Liver (tissue), 10 donors: ENCODE measurements at places on chromosomes 4 and X. TPM values are rescaled to one million over a fixed set of nuclear protein-coding genes. Genes with fewer than 3 reads are reported as not detected.

DNA sequence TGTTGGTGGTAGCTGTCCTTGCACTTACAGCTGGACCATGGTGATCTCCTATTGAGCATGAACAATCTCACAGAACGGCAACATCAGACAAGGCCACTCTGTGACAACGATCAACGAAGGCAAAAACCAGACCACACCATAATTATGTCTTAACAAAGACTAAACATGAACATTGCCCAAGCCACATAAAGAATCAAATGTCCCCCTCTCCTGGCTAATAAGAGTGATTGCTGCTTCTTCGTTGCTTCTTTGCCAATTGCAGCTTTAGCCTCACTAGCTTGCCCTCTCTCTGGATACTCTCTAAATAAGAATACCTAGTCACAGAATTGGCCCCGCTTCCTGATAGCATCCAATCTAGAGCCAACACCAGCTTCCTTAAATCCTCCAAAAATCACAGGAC lies 41.5 kb upstream of the PGRMC1 start:
- DNase-seq, result no peak

DNA sequence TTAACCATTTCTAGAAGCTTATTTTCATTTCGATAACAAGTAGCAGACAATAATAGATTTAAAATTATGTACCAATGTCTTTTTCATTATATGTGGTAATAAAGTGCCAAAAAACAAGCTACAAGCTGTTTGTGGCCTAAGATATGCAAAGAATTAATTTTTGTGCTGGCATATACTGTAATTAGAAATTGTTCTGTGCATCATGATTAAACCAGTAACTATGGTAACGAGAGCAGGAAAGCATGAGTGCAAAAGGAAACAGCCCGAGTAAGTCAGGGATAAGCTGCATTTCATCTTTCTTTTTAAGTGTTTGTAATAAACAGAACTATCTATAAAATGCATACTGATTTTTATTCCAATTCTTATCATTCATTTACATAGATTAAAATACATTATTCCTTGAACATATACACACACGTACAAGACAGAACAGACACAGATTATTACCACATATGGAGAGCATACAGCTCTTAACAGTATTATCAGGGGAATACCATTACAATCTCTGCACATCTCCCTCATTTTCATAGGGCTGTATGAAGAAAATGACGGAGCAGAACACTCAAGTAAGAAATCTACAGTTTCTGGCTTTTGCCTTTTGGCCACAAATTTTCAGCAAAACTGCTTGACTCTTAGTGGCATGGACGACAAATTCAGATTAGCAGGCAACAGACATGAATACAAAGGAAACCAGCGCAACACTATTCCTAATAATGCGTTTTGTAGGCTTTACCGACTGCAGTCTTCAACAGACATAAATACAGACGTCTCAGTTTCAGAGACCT lies 121.3 kb upstream of the WDR17 start:
- no peak for DNase-seq

The HPSE gene
- 1.0 TPM for total RNA-seq

GRCh38 chr4:55291227-55291640 lies 54.8 kb upstream of the SRD5A3 start:
- DNase-seq, result no peak

DNA sequence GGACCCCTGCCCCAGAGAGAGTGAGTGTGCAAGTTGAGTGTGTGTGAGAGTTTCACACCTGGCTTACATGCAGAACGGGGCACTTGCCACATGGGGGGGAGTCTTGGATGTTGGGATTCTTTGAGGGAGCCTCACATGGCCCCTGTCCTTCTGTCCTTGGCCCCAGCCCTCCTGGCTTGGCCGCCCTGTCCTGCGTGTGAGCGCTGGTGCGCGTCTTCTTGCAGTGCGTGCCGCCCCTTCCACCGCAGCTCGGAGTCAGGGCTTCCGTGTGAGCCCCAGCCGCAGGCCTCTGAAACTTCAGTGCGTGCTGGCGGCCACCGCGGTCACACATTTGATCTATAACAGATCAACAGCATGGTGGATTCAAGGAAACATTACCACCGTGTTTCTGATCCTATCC lies 30.1 kb upstream of the HGFAC start:
- DNase-seq, result no peak

DNA sequence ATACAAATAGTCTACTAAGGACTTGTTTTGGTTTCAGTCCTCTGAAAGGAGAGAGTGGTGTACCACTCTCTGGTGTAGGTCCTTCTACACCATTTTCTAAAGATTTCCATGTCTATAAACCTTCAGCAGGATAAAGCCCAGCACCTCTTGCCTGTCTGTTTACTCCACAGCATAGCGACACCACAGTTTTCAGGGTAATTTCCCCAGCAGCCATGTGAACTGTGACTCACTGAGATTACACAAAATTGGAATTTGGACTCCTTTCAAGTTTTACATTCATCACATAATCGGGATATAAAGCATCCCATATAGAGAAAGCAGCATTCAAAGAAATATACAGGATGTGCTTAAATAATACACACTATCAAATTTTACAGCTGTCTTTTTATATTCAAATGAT lies 229.6 kb downstream of the PRDM5 start:
- DNase-seq, result no peak

The USP27X gene
- 4.7 TPM for total RNA-seq

The RNF150 gene
- total RNA-seq, result 1.4 TPM

DNA sequence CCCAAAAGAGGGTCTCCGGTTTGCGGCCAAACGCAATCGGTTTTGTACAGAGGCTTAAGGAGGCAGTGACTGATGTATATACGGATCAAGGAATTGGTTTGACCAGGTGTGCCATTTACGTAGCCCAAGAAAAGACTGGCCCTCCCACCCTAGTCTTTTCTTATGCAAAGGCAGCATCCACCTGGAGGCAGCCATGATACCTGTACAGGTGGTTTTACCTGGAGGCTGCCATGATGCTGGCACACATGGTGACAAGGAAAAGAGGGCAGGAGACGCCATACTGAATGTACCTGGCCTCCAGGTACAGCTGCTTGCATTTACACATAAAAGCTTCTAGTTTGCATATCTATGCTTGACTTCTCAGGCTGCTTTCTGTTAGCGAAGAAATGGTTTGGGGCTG lies 917.7 kb upstream of the INTU start:
- DNase-seq, result no peak

The KDM5C gene
- 74.7 TPM for total RNA-seq

DNA sequence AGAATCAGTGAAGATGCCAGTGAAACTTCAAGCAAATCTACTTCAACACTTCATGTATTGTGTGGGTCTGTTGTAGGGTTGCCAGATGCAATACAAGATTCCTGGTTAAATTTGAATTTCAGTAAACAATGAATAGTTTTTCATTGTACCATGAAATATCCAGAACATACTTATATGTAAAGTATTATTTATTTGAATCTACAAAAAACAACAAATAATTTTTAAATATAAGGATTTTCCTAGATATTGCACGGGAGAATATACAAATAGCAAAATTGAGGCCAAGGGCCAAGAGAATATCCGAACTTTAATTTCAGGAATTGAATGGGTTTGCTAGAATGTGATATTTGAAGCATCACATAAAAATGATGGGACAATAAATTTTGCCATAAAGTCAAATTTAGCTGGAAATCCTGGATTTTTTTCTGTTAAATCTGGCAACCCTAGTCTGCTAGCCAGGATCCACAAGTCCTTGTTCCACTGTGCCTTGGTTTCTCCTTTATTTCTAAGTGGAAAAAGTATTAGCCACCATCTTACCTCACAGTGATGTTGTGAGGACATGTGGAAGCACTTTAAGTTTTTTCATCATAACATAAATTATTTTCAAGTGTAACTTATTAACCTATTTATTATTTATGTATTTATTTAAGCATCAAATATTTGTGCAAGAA lies 2.3 kb downstream of the CXCL8 start:
- DNase-seq, result no peak

The PKD2 gene
- total RNA-seq, result 10.5 TPM

- no peak for DNase-seq
These were observed 67.3 kb downstream of the PDLIM5 start for GRCh38 chr4:94519019-94519418.

The CENPVL2 gene
- not detected for total RNA-seq

The DHX15 gene
- total RNA-seq, result 80.9 TPM

- no peak for DNase-seq
These were observed 859.5 kb upstream of the NDST4 start for GRCh38 chr4:115972967-115973366.

- no peak for DNase-seq
These were observed 1072.0 kb upstream of the INTU start for GRCh38 chr4:126560794-126561193.

DNA sequence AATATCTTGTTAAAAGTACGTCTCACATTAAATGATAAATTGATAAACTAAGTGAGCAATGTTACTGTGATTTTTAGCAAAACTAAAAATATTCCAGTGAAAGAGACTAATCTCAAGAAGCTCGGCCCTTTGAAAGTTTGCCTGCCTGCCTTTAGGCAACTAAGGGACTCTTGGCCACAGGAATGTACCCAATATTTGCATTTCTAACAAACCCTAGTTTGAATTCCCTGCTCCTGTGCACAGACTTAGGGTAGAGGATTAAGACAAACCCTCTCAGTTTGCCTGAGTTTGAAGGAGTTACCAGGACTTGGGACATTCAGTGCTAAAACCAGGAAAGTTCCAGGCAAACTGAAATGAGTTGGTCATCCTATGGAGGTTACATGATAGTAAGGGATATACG lies 157.1 kb downstream of the SCFD2 start:
- no peak for DNase-seq

- no peak for DNase-seq
These were observed 474.8 kb downstream of the PDGFC start for GRCh38 chr4:156496797-156497196.

The MAGEA4 gene
- not detected for total RNA-seq

DNA sequence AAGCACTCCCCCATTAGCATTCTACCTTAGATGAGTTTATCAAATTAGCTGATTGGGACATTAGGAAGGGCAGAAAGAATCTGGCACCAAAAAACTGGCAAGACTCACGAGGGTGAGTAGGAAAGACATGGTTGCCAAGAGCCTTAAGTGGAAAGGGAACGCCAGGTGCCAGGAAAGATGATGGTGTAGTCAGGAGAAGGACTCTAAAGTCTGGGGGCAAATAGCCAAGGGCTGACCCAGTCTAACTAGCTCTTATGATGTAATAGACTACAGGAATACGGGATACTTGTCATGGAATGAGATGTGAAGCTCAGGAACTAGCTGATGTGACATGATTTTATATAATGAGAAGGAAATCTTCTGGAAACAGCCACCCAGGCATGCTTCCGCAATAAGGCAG lies 94.8 kb downstream of the MBNL3 start:
- no peak for DNase-seq

- DNase-seq, result no peak
These were observed 203.0 kb upstream of the GPR101 start for GRCh38 chrX:137236837-137237236.

The GPM6B gene
- total RNA-seq, result 0.42 TPM

The SLC4A4 gene
- total RNA-seq, result 3.0 TPM

The GLRA3 gene
- not detected for total RNA-seq

The SLC16A2 gene
- total RNA-seq, result 24.1 TPM

- DNase-seq, result no peak
These were observed 33.7 kb downstream of the AMMECR1 start for GRCh38 chrX:110284159-110284558.

DNA sequence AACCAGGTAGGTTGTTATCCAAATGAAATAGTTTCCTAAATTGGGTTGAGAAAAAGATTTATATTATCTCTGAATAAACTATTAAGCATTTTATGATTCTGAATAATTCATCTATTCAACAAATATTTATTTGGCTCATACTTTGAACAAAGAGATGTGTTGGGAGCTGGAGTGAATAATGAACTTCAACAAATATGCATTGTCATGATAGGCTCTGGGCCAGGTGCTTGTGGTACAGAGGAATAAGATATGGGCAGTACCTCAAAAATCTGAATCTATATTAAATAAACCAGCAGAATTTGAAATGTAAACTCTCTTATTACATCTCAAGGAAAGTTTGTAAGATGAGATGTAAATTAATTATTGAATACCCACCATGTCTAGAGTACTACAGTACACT lies 75.7 kb upstream of the DCLK2 start:
- DNase-seq, result no peak

DNA sequence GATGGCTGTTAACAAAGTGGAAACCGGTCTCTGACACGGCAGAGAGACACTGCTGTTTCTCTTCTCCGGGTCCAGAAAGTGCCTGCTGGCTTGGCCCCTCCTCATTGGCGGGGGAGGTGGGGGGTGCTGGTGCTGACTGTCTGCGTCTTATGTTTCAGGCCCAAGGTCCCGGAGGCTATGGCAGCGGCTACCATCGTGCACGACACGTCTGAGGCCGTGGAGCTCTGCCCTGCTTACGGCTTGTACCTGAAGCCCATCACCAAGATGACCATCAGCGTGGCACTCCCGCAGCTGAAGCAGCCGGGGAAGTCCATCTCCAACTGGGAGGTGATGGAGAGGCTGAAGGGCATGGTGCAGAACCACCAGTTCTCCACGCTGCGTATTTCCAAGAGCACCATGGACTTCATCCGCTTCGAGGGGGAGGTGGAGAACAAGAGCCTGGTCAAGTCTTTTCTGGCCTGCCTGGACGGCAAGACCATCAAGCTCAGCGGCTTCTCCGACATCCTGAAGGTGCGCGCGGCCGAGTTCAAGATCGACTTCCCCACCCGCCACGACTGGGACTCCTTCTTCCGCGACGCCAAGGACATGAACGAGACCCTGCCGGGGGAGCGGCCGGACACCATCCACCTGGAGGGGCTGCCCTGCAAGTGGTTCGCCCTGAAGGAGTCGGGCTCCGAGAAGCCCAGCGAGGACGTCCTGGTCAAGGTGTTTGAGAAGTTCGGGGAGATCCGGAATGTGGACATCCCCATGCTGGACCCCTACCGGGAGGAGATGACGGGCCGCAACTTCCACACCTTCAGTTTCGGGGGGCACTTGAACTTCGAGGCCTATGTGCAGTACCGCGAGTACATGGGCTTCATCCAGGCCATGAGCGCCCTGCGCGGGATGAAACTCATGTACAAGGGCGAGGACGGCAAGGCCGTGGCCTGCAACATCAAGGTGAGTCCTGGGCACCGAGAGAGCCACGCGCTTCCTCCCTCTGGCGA lies 2.2 kb downstream of the AKAP17A start:
- no peak for DNase-seq

DNA sequence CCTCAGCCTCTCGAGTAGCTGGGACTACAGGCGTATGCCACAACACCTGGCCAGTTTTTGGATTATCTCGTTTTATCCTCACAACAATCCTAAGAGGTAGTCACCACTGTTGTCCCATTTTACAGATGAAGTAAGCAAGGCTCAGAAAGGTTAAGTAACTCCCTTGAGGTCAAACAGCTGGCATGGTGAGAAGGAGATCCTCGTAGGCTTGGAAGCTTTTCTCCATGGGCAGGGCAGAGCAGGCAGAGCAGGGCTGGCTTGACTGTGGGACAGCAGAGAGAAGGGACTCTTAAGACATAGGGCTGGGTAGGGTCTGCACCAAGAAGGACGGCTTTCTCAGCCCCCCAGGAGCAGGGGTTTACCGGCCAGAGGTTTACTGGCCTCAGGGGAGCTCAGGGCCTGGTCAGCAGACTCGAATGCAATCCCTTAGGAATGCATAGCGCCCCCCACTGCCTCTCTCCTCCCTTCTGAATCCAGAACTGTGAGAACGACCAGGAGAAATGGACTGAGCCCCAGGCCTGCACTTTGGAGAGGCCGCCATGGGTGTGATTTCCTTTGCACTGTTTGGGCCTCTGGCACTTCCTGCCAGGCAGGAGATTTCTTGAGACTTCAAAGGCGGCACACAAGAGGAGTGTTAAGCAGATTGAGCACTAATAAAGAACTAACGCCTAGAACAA lies 14.0 kb upstream of the CDKN2AIP start:
- no peak for DNase-seq
